ENCODE measurements at places on chromosomes 11 and 22.

DNA sequence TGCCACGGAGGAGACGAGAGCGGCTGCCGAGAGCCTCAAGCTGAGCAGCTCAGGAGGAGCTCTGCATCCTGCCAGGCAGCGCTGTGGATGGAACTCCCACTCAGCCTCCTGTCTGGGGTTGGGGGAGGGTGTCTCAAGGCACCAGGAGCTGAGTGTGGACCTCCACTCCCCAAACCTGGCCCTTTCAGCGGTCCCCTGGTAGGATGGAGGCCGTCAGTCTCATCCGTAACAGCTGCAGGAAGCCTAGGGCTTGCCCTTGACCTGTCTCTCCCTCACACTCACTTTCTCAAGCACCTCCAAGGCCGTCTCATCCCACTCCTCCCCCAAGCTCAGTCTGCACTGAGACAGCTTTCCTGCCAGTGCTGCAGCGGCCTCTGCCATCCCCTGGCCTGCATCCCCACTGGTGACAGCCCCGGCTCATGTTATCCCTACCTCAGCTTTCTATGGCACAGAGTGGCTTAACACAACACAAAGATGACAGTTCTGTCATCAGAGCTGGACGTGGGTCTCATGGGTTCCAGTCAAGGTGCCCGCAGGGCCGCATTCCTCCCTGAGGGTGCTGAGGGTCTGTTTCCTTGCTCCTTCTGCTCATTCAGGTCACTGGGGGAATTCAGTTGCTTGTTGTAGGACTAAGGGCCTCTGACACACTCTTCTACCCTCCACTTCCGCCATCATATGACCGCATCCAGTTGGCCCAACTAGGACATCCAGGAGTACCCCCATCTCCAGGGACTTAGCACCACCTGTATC lies 341.9 kb upstream of the B3GAT1 start:
- DNase-seq = no peak

- DNase-seq = no peak
Measured at GRCh38 chr11:124200671-124201070, 17.5 kb downstream of the OR10D3 start.

DNA sequence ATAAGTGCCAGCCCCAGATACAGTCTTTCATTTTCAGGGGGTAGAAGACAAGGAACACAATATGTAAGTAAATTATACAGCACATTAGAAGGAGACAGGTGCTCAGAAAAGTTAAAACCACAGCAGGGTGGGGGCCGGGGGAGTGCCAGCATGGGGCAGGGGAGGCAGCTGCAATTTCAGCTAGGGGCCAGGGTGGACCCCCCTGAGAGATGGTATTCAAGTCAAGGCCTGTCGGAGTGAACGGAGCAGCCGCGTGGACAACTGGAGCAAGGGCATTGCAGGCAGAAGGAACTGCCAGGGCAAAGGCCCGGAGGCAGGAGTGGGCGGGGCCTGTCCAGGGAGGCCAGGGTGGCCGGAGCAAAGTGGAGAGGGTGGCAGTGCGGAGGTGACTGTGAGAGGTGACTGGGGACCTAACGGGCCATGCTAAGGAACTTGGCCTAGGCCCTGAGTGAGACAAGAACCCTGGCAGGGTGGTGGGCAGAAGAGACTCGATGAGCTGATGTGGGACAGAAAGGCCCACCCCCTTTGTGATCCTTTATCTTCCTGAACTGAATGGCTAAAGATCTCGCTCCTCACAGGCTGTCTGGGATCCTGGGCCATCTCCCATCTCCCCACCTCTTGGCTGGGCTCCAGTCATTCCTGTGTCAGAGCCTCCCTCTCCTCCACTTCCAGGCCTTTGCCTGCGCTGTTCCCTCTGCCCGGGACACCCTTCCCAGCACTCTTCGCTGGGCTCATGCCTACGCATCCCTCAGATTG lies 22.4 kb upstream of the FLRT1 start:
- DNase-seq = no peak

DNA sequence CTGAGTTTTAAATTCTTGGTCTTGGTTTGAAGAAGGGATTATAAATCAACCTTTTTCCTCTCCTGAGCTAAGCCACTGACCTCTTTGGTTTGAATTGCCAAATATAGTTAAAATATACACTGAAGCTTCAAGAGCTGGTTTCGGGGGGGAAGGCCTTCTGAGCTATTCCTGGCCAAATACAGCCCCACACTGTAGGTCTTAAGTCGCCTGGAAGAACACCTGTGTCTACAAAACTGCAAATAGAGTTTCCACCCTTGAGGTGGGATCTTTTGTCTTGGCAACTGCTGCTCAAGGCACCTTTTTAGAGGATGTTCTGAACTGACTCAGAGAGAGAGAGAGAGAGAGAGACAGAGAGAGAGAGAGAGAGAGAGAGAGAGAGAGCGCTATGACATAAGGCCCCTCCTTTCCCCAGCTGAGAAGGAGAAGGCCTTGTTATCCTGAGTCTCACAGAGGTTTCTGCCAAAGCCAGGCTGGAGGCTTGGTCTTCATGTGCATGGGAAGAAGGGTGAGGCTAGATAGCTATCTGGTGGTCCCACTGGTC lies 5.5 kb downstream of the ADM start:
- DNase-seq = peak; percentile 29

DNA sequence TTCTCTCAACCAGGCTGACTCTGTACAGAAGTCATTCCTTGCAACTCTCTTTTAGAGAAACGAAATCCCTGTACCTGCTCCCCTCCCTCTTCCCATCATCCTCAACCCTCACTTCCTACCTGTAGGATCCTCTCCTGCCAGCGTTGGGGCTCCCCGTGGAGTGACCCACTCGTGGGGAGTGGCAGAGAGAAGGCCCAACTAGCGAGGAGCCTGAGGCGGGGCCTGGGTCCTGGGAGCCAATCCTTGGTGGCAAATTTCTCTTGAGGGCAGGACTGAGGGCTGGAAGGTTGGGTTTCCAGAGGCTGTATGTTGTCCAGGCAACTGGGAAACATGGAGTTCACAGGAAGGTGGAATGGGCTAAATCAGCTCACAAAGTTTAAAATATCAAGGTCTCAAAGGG lies 10.4 kb downstream of the NHERF4 start:
- peak; percentile 54 for DNase-seq

- DNase-seq = no peak
Measured at GRCh38 chr22:44505796-44506354, 7.8 kb upstream of the RTL6 start.

DNA sequence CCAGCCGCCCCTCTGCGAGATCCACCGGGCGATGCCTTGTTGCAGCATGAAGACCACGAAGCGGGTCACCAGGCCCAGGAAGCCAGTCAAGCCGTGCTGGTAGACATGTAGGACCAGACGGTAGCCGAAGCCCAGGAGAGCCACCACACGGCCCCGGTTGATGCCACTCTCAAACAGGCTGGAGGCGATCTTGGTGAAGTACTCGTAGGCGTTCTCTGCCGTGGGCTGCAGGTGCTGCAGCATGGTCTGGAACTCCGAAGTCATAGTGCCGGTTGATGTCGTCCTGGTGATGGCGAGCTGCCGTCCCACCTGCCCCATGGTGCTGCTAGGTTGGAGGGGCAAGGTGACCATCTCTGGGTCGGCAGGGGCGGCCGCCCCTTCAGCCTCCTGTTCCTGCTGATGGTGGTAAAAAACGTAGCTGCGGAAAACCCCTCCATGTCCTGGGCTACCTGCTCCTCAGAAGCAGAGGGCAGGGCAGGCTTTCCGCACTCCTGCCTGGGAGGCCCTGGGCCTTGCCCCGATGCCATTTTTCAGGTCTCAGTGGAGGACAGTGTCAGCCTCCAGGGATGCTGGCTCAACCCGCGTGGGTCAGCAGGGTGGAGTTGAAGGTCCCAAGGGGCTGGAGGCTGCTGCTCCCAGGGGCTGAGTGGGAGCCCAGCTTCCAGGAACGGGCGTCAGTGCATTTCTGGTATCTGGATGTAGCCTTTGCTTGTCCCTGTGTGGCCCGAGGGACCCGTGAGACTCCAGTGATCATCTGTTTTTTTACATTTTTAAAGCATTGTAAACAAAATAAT lies 98.7 kb downstream of the ADAMTS15 start:
- no peak for DNase-seq
